Muscle of arm (tissue), 14 donors: ENCODE measurements at places on chromosomes 16 and 17.

DNA sequence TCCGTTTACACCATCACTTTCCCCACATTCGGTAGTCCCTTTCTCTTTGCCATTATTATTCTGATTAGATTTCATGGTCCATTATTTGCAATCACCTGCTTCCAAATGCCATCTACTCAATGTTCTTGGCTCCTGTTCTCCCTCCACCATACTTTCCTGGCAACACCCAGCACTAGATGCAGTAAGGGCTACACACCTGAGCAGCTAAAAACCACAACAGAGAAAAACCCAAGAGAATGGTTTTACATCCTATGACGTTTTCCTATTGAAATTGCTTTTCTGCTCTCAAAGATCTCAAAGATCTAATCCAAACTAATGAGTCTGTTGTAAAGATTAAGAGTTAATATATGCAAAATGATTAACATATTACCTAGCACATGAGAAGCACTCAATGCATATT, 441.3 kb downstream of the SHISA9 start:
- DNase-seq = no peak

DNA sequence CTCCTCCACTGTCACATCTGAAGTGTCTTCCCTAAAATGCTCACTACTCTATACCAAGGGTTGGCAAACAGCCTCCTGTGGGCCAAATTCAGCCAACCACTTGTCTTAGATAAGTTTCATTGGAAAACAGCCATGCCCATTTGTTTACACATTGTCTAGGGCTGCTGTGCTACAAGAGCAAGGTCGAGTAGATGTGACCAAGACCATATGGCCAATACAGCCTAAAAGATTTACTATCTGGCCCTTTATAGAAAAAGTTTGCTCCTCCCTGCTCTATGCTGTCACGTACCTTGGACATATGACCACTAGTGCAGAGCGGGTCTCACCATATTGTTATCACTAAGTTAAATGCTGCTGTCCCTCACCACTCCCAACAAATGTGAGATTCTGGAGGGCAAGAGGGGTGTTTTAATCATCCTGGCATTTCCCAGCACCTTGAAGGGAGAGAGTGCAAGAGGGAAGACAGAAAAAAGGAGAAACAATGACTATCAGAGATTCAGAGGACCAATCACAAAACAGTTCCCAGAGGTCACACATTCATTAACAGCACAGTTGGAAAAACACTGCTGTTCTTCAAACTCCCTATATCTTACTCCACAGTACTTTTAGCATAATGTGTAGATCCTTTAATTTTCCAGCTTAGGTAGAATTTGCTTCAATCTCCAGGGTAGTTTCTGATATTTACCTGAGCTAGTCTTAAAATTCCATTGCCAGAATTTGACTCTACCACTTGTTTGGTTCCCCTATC, 13.2 kb downstream of the LSM12 start:
- DNase-seq = no peak

GRCh38 chr17:33218698-33219601, 74.1 kb downstream of the ASIC2 start:
- DNase-seq = no peak

DNA sequence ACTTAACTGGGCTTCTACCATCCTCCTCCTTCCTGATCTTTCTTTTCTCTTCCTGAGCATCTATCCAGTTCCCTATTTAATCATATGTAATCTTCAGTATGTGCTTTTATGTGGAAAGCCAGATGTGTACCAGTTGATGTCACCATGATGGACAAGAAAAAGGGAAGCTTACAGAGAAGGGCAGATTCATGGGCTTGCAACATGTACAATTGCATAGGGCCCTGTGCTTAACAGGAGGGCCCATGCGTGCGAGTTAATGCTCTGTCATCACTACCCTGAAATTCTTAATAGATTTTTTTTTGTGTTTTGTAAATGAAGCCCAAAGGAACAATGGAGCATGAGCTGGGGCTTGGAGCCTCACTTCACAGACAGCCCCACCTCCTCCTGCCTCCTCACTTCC, 124.3 kb downstream of the CDH13 start:
- DNase-seq = no peak
